ENCODE measurements at places on chromosomes 3 and 15.

DNA sequence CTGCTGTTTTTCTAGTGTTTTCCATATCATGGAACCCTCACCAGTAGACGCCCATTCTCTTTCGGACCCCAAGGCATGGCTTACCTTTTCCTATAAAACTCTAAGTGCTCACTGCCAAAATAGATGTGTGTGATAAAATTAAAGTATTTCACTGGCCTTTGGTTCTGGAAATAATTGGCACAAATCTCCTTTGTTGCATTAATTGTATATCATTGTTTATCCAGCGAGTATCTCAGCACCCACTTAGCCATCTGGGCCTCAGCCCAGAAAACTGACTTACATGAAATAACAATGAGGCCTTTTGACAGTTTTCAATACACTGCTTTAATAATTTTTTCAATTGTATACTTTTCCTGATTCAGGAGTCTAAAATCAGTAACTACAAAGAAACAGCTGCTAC, 105.1 kb downstream of the MECOM start:
- no peaks in the 10 kb centered on the region for H3K36me3 ChIP-seq
- H3K4me1 ChIP-seq: no peaks in the 10 kb centered on the region
- no peak overlapping the region for H3K27ac ChIP-seq

DNA sequence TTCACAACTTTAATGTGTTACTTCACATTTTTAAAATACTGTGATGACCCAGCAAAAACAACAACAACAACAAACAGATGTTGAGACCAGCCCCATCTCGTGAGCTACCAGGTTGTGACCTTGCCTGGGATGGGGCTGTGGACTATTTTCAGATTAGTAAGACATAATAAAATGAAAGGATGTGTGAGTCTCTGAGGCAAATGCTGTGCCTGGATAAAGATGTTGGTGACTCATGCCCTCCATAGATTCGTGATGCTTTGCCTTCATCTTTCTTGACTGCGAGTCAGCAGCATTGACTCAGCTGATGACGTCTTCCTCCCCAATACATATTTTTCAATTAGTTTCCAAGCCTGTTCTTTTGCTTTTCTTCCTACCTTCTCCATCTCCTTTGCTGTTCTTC, 453.0 kb upstream of the CFAP20DC start:
- H3K27me3 ChIP-seq: no peaks in the 10 kb centered on the region
- no peak for ATAC-seq
- H3K4me1 ChIP-seq: no peaks in the 10 kb centered on the region
- H3K4me3 ChIP-seq: no peak overlapping the region
- H3K27ac ChIP-seq: no peak overlapping the region

- H3K4me3 ChIP-seq: peak overlapping the region; percentile 52
- no peaks in the 10 kb centered on the region for H3K36me3 ChIP-seq
- ATAC-seq: no peak
- peaks cover 4% of the 10 kb centered on the region for H3K4me1 ChIP-seq
Measured at GRCh38 chr15:32029409-32029861, 880 bp upstream of the CHRNA7 start.

DNA sequence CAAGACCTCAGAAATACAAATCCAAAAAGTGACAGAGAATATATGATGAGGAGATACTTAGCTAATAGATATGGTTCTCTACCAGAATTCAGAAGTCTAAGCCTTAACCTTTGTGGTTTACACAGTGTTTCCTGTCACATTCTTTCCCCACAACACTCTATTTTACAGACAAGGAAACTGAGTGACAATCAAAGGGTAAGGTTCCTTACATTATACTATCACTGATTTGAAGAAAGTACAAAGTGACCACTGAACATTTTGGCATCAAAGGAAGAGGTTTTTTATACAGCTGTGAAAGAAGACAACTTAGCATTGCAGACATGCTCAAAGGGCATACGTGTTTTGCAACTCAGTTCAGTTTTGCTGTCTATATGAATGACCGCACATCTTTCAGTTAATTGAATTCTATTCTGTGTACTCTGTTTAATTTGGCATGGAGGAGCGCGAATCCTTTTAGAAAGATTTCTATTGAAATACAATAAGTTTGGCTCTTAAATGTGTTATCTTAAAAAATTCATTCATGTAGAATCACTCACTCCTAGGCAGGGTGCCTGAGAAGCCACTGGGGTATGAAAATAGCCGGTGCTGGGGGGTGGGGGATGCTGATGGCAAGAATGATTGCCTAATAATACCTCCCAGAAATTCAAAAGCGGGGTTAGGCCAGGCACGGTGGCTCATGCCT, 66.5 kb upstream of the SKOR1 start:
- no peak overlapping the region for H3K4me3 ChIP-seq
- no peak for ATAC-seq
- H3K27ac ChIP-seq: no peak overlapping the region

DNA sequence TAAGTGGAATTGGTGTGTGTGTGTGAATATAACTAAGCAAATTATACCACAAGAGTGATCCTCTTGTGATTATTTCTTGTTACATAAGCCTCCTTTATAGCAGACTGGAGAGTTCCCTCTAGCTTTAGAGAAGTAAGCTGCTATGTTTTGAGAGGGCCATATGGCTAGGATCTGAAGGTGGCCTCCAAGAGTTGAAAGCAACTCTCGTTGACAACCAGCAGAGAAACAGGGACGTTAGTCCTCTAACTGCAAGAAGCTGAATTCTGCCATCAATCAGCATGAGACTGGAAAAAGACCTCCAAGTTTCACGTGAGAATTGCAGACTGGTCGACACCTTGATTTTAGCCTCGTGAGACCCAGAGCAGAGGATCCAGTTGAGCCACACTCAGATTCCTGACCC, 278.5 kb upstream of the ZNF717 start:
- H3K4me1 ChIP-seq: no peaks in the 10 kb centered on the region
- no peak overlapping the region for H3K4me3 ChIP-seq
- H3K27ac ChIP-seq: no peak overlapping the region
- H3K36me3 ChIP-seq: no peaks in the 10 kb centered on the region

- H3K36me3 ChIP-seq: no peaks in the 10 kb centered on the region
- H3K27me3 ChIP-seq: no peaks in the 10 kb centered on the region
- H3K27ac ChIP-seq: no peak overlapping the region
- H3K4me1 ChIP-seq: peaks cover 11% of the 10 kb centered on the region
- no peak for ATAC-seq
- no peak overlapping the region for H3K4me3 ChIP-seq
Measured at GRCh38 chr3:64360280-64360679, 135.0 kb upstream of the PRICKLE2 start.

GRCh38 chr3:3443482-3443881, 264.0 kb upstream of the CRBN start:
- H3K4me3 ChIP-seq: no peak overlapping the region
- no peak overlapping the region for H3K27ac ChIP-seq
- H3K36me3 ChIP-seq: no peaks in the 10 kb centered on the region
- ATAC-seq: no peak
- no peaks in the 10 kb centered on the region for H3K4me1 ChIP-seq

DNA sequence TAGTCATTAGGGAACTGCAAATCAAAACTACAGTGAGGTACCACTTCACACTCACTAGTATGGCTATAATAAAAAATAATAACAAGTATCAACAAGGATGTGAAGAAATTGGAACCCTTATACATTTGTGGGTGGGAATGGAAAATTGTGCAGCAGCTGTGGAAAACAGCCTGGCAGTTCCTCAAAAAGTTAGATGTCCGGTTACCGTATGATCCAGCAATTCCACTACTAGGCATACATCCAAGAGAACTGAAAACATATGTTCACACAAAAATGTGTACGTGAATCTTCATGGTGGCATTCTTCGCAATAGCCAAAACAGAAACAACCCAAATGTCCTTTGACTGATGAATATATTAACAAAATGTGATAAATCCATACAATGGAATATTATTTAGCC, 187.9 kb upstream of the LYSMD4 start:
- H3K4me1 ChIP-seq: no peaks in the 10 kb centered on the region
- peaks cover 46% of the 10 kb centered on the region for H3K27me3 ChIP-seq
- ATAC-seq: no peak
- no peaks in the 10 kb centered on the region for H3K36me3 ChIP-seq

GRCh38 chr3:48118322-48118721, 69.9 kb downstream of the CDC25A start:
- peak overlapping the region; percentile 48 for H3K27ac ChIP-seq
- no peaks in the 10 kb centered on the region for H3K36me3 ChIP-seq
- peaks cover 8% of the 10 kb centered on the region for H3K4me1 ChIP-seq

DNA sequence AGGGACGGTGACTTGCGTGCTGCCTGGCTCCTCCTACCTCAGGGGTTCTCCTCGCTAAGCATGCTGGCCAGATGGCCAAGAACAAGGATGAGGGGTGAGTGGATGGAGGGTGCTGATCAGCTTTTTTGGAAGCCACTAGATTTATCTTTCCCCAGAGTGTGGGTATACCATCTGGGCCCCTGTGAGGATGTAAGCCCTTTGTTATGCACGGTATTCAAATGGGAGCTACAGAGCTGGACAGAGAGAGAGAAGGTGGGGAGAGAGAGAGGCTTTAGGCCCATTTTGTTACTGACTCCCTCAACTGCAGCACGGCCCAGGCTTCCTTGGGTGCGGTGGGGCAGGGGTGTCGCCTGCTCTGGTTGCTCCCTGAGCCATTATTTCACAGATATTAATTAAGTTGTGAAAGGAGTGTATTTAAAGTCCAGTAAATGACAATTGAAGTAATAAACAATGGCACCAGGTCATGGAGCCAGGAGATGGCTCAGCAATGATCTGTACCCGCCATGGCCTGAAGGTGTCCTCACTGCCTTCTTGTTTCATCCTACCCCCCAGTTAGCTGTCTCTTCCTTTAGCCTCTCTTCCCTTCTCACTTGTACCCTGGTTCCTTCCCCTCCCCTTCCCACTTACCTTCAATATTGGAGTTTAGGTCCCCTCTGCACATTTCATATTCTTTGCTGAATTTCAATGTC, 158.0 kb downstream of the CLSTN2 start:
- no peaks in the 10 kb centered on the region for H3K27me3 ChIP-seq
- no peaks in the 10 kb centered on the region for H3K36me3 ChIP-seq
- no peak for ATAC-seq
- H3K4me1 ChIP-seq: no peaks in the 10 kb centered on the region
- H3K4me3 ChIP-seq: no peak overlapping the region

- H3K4me1 ChIP-seq: peaks cover 22% of the 10 kb centered on the region
- no peak for ATAC-seq
- H3K27me3 ChIP-seq: no peaks in the 10 kb centered on the region
Measured at GRCh38 chr3:58375254-58375653, 42.6 kb downstream of the PXK start.

GRCh38 chr3:72661115-72661457, 187.2 kb downstream of the SHQ1 start:
- H3K4me3 ChIP-seq: no peak overlapping the region
- ATAC-seq: no peak
- no peak overlapping the region for H3K27ac ChIP-seq
- H3K4me1 ChIP-seq: no peaks in the 10 kb centered on the region
- no peaks in the 10 kb centered on the region for H3K27me3 ChIP-seq

- H3K27ac ChIP-seq: no peak overlapping the region
- peak; percentile 54 for ATAC-seq
- H3K4me3 ChIP-seq: no peak overlapping the region
- H3K36me3 ChIP-seq: peaks cover 10% of the 10 kb centered on the region
- H3K4me1 ChIP-seq: peaks cover 74% of the 10 kb centered on the region
- no peaks in the 10 kb centered on the region for H3K27me3 ChIP-seq
Measured at GRCh38 chr15:101124731-101125451, 127.0 kb downstream of the CHSY1 start.

DNA sequence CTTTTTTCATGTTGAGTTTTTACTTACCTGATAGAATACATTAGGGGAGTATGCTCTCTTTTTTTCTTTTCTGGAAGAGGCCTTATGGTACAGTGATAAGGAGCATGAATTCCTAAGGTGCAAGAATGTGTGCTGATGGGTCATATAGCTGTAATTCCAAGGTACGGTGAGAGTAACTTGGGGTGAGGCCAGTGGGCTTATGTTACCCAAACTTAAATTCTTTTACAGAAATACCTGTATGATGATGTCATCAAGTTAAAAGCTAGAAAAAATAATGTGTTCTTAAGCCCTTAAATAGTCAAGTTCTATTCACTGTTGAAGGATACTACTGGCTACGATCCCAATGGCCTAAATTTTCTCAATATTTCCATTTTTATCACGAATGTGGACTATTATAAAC, 111.2 kb downstream of the GMPS start:
- H3K4me1 ChIP-seq: no peaks in the 10 kb centered on the region
- H3K27ac ChIP-seq: no peak overlapping the region
- peaks cover 8% of the 10 kb centered on the region for H3K27me3 ChIP-seq
- ATAC-seq: no peak
- no peak overlapping the region for H3K4me3 ChIP-seq

DNA sequence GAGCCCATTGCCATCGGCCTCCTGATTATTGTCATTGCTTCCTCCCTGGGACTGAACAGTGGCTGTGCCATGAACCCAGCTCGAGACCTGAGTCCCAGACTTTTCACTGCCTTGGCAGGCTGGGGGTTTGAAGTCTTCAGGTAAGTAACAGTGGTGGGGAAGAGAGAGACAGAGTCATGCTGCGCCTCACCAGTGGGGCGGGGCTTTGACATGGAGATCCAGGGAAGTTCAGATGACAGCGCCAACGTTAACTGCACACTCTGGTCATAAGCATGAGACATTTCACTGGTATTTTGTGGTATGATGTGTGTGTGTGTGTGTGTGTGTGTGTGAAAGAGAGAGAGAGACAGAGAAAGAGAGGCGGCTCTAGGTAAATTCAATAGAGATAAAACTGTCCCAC, 41.0 kb downstream of the AQP9 start:
- H3K27me3 ChIP-seq: peaks cover 26% of the 10 kb centered on the region
- H3K27ac ChIP-seq: no peak overlapping the region
- no peak for ATAC-seq
- H3K4me1 ChIP-seq: no peaks in the 10 kb centered on the region
- no peaks in the 10 kb centered on the region for H3K36me3 ChIP-seq

- H3K27me3 ChIP-seq: peaks cover 17% of the 10 kb centered on the region
- H3K4me3 ChIP-seq: no peak overlapping the region
- no peak overlapping the region for H3K27ac ChIP-seq
- no peaks in the 10 kb centered on the region for H3K36me3 ChIP-seq
- H3K4me1 ChIP-seq: peaks cover 20% of the 10 kb centered on the region
- no peak for ATAC-seq
Measured at GRCh38 chr3:10553591-10554235, 48.3 kb upstream of the ATP2B2 start.

GRCh38 chr3:169825316-169825715, 12.6 kb upstream of the LRRC34 start:
- H3K27me3 ChIP-seq: peaks cover 8% of the 10 kb centered on the region
- H3K4me3 ChIP-seq: no peak overlapping the region
- no peaks in the 10 kb centered on the region for H3K4me1 ChIP-seq
- no peaks in the 10 kb centered on the region for H3K36me3 ChIP-seq
- no peak for ATAC-seq
- no peak overlapping the region for H3K27ac ChIP-seq

Data from stimulated activated memory B cell treated with anti-CD40 and anti-IgM and Interleukin-4, amounts not matched to agents 10 μg/mL and 1 μg/mL and 100 μg/mL, for 72 hours (primary cell).